T-helper 9 cell (primary cell): ENCODE measurements at places on chromosomes 2 and 18.

- no peak for DNase-seq
Measured at GRCh38 chr2:136517716-136518115, 247.6 kb upstream of the THSD7B start.

DNA sequence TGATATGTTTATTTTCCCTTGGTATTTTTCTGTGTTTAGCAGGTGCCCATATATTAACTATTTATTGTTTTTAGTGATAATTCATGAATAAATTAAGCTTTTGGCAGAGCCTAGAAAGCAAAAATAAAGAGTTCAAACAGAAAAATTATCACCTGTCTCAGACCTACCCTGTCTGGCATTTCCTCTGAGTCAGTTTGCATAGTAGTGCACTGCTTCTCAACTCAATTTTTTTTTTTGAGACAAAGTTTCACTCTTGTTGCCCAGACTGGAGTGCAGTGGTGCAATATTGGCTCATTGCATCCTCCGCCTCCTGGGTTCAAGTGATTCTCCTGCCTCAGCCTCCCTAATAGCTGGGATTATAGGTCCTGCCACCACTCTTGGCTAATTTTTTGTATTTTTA, 793.9 kb downstream of the SUCLG1 start:
- DNase-seq, result no peak

DNA sequence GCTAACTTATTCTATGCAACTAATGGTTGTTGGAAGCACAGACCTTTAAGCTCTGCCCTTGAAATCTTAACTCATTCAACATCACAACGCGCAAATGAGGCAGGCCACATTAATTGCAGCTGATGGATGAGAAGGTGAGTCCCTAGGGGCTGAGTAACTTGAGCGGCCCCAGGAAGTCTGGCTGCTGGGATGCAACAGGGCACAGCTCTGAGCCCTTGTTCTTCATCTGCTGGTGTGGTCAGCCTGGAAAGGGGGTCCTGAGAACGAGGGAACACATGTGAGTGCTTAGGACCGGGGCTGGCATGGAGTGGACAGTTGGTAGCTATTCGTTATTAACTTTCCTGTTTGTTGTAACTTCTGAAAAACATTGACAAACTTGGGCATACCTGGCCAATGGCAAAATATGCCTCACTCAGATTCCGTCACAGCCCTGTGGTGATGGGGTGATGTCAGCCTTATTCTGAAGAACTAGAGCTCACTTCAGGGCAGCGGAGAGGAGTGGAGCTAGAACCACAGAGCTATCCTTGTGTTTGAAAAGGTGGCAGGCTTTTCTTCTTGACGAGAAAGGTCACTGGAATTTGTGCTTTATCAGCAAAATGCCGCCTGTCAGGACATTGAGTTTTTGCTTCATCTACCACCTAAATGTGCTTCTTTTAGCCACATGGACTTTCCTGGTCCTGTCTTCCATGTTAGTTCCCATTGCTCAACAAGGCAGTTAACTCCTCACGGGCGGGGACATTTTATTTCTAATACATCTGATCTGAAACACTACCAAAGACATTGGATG, 145.9 kb upstream of the FHL2 start:
- DNase-seq, result no peak

GRCh38 chr2:11753886-11754699, 7.7 kb downstream of the LPIN1 start:
- DNase-seq, result peak; percentile 52

- no peak for DNase-seq
Measured at GRCh38 chr2:72389447-72389846, 241.8 kb upstream of the CYP26B1 start.

DNA sequence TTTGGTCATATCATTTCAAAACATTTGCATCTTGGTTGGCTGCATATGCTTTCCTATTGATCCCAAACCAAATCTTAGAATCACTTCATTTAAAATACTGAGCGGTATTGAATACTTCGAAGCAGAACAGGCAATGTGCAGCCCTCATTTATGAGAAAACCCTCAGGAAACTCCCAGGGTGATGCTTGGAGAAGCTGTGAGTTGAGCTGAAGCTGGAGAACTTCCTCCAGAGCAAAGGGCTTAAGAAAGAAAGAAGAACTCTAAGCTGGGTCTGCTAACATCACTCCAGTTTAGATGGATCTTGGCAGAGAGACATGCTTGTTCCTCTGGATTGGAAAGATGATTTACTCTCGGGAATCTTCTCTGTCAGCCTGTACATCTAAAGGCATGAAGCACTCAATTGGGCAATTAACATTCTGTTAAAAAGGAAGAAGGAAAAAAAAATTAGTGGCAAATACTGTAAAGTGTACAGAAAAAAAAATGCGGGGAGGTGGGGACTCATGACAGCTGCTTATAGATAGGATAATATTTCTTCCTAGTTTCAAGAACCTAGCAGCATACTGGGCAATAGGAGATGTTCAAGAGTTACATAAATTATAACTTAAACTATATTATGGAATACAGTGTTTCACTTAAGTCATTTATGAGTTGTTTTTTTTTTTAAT, 49.5 kb downstream of the ATIC start:
- DNase-seq, result no peak

DNA sequence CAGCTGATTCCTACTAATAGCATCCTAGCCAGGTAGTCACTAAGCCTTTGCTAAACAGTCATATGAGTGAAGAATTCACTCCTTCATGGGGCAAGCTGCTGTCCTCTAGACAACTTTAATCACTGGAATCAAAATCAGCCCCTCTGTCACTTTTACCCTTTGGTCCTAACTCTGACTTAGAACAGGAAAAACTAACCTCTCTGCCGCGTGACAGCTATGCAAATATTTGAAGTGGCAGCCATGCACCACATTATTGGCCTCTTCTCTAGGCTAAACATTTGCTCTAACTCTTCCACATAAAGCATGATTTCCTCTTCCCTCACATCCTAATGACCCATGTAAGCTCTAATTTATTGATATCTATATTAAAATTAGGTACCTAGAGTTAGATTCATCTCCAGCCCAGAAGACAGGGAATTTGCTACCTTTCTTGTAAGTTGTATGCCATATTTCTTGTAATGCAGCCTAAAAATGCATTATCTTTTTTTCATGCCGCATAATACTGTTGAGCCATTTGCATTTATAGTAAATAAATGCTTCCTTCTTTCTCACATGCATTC, 12.8 kb upstream of the ONECUT2 start:
- no peak for DNase-seq

- no peak for DNase-seq
Measured at GRCh38 chr2:217847115-217847514, 155.7 kb downstream of the TNS1 start.
